ENCODE measurements at places on chromosomes 1 and 21. TPM values are rescaled to one million over a fixed set of nuclear protein-coding genes. Genes with fewer than 3 reads are reported as not detected.

The RHEX gene
- total RNA-seq, result not detected

The OR2T29 gene
- total RNA-seq, result not detected

The HENMT1 gene
- 2.6 TPM for total RNA-seq

The ST6GALNAC3 gene
- 28.0 TPM for total RNA-seq

The DCDC2B gene
- total RNA-seq, result not detected

The AKNAD1 gene
- not detected for total RNA-seq

The ERRFI1 gene
- 27.3 TPM for total RNA-seq

The LCE3D gene
- total RNA-seq, result not detected

The FAM78B gene
- not detected for total RNA-seq

The RPE65 gene
- total RNA-seq, result not detected

The ASPM gene
- 33.1 TPM for total RNA-seq

The NR5A2 gene
- 14.3 TPM for total RNA-seq

The CNR2 gene
- not detected for total RNA-seq

The LMX1A gene
- not detected for total RNA-seq

The KRTAP10-7 gene
- total RNA-seq, result not detected

The HAPLN2 gene
- total RNA-seq, result not detected

The EPHX1 gene
- 7.9 TPM for total RNA-seq

The MPZ gene
- 0.32 TPM for total RNA-seq

The REN gene
- not detected for total RNA-seq

The ACOT11 gene
- 3.6 TPM for total RNA-seq

The UTS2 gene
- under 0.01 TPM for total RNA-seq

The PLA2G4A gene
- total RNA-seq, result 10.6 TPM

The TMEM222 gene
- total RNA-seq, result 24.7 TPM

The NTNG1 gene
- total RNA-seq, result 0.15 TPM

The SLAMF6 gene
- not detected for total RNA-seq

The PGLYRP3 gene
- total RNA-seq, result not detected

The RAB42 gene
- total RNA-seq, result not detected

The USH2A gene
- total RNA-seq, result not detected

The MXRA8 gene
- 2.1 TPM for total RNA-seq

The PEF1 gene
- total RNA-seq, result 88.8 TPM

The NEXN gene
- total RNA-seq, result 3.0 TPM

The HSPG2 gene
- total RNA-seq, result 1,288 TPM

The RORC gene
- total RNA-seq, result not detected

The C1orf35 gene
- total RNA-seq, result 13.3 TPM

The AMY1C gene
- total RNA-seq, result not detected

The CLCA1 gene
- not detected for total RNA-seq

The ABCG1 gene
- total RNA-seq, result 20.2 TPM

The ZMYM4 gene
- 29.6 TPM for total RNA-seq

The PCP4L1 gene
- not detected for total RNA-seq

The PRPF38A gene
- total RNA-seq, result 13.7 TPM

The LCE1A gene
- not detected for total RNA-seq

The HSD3B2 gene
- total RNA-seq, result not detected

The SAMD13 gene
- total RNA-seq, result 3.6 TPM

The MATN1 gene
- under 0.01 TPM for total RNA-seq
